ENCODE measurements at places on chromosomes 1 and 21.

- no peak for DNase-seq
These were observed 14.0 kb upstream of the PRDM16 start for GRCh38 chr1:3055051-3055450.

- DNase-seq = no peak
These were observed 32.6 kb upstream of the BTG2 start for GRCh38 chr1:203272633-203273205.

DNA sequence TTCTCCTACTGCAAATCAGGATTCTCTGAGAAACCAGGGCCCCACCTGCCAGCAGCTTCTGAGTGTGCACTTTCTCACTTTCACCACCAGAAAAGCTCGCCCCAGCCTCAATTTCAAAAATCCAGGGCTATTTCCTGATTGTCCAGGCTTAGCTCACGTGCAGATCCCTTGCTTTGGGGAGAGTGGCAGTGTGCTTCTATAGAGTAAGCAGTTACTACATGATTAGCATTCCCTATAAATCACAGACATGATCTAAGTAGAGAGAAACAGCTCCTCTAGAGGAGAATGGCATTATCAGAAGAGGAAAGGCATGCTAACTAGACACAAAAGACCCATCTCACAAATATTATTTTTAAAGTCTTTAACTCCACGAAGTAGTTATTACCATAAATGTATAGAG, 456.0 kb upstream of the PKN2 start:
- no peak for DNase-seq

DNA sequence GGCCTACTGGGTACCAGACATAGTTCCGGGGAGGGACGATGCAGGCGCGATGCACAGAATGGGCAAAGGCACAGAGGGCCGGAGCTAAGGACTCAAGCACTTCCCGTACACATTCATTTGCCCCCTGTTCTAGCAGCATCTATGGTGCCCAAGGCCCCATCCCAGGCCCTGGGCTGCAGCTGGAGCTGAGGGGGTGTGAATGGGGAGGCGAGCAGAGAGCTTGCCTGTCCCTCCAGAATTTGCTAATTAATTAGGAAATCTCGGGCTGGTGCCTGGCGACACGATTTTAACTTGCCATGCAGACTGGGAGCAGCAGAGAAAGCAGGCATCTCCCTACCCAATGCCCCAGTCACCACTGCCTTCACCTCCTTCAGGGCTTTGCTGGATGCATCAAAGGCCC, 35.9 kb downstream of the EPHA2 start:
- DNase-seq = no peak

DNA sequence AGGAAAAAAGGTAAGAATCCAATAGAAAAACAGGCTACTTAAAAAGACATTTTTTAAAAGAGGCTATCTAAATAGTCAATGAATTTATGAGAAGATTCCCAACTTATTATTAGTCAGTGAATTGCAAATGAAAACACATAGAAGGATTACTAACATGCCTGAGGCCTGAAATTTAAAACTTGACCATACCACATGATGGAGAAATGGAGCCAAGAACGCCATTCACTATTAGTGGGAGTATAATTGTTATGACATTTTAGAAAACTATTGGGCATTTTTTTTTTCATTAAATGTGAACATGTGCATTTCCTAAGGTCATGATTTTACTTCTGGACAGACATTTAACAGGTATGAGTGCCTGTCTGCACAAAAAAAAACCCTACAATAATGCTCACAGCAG, 24.8 kb upstream of the OR2B11 start:
- no peak for DNase-seq

DNA sequence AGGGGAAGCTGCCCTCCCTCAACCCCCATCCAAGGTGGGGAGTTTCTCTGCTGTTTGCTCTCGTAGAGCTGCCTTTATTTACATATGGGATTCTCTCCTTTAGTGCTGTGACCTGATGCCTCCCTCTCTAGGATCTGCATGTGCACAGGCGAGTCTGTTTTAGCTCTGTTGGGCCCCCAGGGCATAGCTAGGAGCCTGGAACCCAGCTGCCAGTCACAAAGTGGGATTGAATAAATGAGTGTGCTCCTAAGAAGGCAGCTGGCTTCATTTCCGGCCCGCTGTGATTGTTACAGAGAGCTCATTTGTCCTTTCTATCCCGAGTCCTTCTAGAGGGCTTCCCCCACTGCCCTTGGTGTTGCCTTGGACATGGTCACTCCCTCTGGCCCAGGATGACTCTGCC, 176.6 kb downstream of the GRIK3 start:
- no peak for DNase-seq

DNA sequence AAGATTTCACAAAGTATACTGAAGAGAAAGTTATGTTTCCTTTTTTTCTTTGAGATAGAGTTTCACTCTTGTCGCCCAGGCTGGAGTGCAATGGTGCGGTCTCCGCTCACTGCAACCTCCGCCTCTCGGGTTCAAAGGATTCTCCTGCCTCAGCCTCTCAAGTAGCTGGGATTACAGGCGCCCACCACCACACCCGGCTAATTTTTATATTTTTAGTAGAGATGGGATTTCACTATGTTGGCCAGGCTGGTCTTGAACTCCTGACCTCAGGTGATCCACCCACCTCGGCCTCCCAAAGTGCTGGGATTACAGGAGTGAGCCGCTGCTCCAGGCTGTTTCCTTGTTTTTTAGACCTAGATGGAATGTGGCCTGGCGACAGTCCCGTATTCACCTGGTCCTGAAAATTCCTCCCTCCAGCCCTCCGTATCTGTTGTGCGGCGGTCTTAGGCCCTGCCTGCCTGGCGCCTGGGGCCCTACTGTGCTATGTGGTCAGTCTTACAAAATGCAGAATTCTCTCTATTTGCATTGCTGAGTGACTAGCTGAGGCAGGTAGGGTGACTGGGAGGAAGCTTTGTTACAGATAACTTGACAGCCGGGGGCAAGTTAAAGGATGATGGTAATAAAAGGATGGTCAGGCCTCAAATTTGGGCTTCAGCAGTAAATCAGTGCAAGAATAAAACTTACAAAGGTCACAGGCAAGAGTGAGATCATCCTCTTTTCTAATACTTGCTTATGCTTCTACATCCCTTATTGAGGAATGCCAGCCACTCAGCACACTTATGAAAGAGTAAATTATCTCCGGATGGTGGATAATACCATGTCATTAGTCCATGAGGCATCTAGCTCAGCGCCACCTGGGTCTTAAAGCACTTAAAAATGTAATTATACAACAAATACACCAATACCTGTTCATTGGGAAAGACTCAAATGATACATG, 30.3 kb downstream of the PARK7 start:
- DNase-seq = no peak

DNA sequence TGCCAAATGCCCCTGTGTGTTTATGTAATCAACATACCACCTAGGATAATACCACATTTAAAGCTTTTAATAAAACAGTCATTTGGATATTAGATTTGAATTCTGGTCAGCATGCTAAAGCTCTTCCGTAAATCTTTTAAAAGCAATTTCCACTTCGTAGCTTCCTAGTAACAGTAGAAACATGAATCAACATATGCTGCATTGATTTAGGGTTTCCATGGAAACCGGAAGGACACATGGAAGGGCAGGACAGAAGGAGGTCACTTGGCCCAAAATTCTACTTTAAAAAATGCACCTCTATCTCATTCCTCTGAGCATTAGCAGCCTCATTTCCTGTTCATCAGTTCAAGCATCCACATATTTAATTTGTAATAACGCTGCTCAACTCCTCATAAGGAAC, 8.1 kb downstream of the RGS8 start:
- no peak for DNase-seq

- DNase-seq = no peak
These were observed 76.8 kb upstream of the COX20 start for GRCh38 chr1:244758708-244759107.

GRCh38 chr1:22406722-22407495, 44.7 kb upstream of the ZBTB40 start:
- DNase-seq = no peak

DNA sequence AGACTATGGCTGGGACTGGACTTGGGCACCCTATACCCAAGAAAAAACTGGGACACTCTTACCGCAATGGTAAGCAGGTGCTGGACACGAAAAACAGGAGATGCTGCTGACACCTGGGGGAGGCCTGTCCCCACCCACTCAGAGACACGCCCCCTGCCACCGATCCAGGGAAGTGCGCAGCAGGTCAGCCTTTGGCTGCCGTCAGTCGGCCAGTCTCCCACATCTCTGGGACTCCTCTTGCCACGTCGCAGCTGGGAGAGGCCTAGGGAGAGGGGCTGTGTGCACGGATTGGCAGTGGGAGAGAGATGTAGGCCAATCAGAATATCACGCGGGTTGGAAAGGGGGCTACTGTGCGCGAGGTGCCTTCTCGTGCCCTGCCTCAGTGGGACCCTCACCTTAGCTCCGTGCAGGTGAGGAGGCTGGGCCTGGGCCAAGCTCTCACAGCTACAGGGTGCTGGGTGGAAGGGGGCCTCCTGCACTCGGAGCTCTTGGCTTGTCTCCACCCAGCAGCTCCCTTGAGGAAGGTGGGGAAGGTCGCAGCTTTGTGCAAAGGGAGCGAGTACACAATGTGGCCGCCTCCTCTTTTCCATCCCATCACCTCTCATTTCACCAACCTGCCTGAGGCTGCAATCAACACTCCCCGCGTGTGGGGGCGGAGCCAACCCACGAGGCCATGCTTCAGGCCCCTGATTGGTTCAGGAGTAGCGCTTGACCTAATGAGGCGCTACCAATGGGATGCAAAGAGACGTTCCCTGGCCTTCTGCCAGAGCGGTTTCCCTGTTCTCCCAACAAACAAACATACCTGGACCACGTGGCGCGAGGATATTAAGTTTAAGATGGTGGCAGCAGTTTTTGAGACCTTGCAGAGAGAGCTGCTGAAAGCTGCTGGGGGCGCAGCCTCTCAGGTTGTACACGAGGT, 25.7 kb upstream of the LDLRAP1 start:
- no peak for DNase-seq

DNA sequence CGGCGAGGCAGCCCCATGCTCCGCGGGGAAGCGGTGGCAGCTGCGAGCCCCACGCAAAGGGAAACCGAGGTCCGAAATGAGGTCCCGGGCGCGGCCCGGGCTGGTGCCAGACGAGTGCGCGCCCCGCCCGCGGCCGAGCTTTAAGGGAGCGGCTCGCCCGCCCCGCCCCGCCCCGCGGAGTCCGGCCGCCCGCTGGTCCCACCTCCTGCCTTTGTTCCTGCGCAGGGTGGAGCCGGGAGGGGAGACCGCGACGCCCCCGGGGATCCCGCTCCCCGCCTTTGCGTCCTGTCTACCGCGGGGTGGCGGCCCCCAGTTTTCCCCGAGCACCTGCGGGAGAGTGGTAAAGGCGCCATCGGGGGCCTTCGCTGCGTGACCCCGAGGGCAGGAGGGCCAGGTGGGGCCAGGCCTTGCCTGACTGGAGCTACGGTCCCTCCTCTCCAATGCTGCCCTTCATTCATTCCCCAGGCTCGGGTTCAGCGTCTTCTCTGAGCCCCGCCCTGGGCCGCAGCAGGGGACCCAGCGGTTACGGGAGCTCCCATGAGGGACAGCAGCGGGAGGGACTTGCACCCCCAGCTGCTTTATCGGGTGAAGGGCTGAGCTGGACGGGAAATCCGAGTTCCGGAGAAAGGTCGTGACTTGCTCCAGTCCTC, at the start of gene HES2:
Gene HES2, minus strand, starts transcription at position 116 of the 650 bp plus-strand sequence. Its CDS starts 99 bp downstream, at position 17.
- peak; percentile 66 for DNase-seq

DNA sequence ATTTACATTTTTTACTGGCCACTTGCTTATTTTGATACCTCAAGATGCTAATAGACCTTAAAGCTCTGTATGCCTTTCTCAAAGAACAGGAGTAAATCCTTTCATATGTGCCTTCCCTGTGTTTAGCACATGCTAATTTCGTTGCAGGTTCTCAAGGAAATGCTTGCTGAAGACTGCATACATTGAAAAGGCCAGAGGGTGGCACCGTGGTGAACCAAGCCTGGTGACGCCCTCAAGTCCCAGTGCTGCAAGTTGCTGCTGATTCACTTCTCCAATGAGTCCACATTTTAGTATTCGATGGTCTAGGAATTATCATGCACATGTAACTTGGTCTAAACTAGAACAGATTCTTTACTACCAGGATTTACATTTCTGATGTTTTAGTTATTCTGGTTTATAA, 94.1 kb downstream of the CLDN17 start:
- no peak for DNase-seq

GRCh38 chr1:208029381-208030287, 118.7 kb upstream of the CD34 start:
- DNase-seq = no peak

DNA sequence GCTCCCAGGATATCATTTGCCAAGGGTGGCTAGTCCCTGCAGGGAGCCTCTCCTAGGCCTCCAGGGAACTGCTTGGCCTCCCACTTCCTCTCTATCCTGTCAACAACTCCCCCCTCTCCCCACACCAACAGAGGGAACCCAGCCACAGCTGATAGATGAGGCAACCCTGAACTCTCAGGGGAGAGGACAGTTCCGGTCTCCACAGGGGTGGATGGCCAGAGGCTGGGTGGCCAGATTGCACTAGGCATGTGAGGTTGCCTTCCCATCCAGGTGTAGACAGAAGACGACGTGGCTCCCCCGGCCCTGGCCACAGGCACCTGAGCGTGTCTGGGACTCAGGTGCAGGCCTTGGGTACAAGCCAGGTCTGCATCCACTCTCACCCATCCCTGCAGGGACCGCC, 53.3 kb downstream of the TOR1AIP2 start:
- no peak for DNase-seq

DNA sequence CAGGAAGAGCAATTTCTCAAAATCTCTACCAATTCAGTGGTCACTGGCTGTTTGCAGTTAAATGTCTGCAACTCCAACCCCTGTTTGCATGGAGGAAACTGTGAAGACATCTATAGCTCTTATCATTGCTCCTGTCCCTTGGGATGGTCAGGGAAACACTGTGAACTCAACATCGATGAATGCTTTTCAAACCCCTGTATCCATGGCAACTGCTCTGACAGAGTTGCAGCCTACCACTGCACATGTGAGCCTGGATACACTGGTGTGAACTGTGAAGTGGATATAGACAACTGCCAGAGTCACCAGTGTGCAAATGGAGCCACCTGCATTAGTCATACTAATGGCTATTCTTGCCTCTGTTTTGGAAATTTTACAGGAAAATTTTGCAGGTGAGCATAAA, 167.2 kb downstream of the CRB1 start:
- DNase-seq = no peak

GRCh38 chr1:87878873-87879272, 550.2 kb downstream of the LMO4 start:
- no peak for DNase-seq

DNA sequence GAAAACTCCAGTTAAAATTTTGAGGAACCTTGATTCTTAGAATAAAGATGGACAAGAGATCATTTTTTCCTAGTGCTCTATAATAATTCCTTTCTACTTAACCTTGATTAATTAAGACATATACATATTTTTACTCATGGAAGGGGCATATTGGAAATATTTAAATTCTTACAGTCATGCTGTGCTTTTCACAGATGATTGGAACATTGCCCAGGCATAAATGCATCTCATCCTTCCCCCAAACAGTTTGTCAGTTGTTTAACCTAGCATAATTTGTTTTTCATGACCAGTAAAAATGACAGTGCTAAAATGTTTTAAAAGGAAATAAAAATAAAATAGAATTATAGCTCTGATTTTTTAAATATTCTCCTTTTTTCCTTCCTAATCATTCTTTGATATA, 140.0 kb downstream of the DNM3 start:
- no peak for DNase-seq

- peak; percentile 30 for DNase-seq
These were observed 624 bp downstream of the ARHGAP29 start for GRCh38 chr1:94236630-94237290.

GRCh38 chr1:19484338-19484797, 971 bp downstream of the CAPZB start:
- no peak for DNase-seq

GRCh38 chr1:117967881-117968280, 38.3 kb downstream of the WDR3 start:
- DNase-seq = no peak

- no peak for DNase-seq
These were observed 2.8 kb downstream of the TARBP1 start for GRCh38 chr1:234476172-234476571.

- DNase-seq = no peak
These were observed 2.9 kb upstream of the CCN1 start for GRCh38 chr1:85577419-85578320.

All from HuH-7 (cell line).